ENCODE measurements at places on chromosomes 2 and 18.

- peak; percentile 72 for DNase-seq
These were observed 190.0 kb upstream of the SESTD1 start for GRCh38 chr2:179454443-179455171.

DNA sequence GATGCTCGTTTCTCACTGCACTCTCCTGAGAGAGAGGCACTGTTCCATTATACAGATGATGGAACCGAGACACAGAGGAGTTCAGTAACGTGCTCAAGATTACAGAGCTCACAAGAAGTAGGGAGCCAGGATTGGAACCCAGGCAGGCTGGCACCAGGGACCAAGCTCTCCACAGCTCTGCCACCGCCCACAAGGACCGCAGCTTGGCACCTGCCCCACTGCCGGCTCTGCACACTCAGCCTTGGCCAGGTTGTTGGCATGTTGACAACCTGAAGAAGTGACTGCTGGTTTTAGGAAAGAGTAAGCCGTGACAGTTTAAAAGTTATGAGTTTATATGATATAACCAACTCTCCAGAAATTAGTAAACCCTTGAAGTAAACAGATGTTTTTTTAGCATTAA, 48.0 kb upstream of the ITM2C start:
- DNase-seq = no peak

- DNase-seq = no peak
These were observed 183.5 kb downstream of the SEPTIN10 start for GRCh38 chr2:109430329-109430636.

- DNase-seq = no peak
These were observed 317.2 kb upstream of the CDH2 start for GRCh38 chr18:28494151-28494550.

- no peak for DNase-seq
These were observed 26.3 kb downstream of the LIPG start for GRCh38 chr18:49588171-49588570.

- DNase-seq = no peak
These were observed 57.0 kb upstream of the SCN1A start for GRCh38 chr2:166184789-166185188.

- DNase-seq = no peak
These were observed 44.2 kb upstream of the AQP4 start for GRCh38 chr18:26909599-26910290.

- DNase-seq = no peak
These were observed 20.5 kb downstream of the ONECUT2 start for GRCh38 chr18:57455576-57456129.

DNA sequence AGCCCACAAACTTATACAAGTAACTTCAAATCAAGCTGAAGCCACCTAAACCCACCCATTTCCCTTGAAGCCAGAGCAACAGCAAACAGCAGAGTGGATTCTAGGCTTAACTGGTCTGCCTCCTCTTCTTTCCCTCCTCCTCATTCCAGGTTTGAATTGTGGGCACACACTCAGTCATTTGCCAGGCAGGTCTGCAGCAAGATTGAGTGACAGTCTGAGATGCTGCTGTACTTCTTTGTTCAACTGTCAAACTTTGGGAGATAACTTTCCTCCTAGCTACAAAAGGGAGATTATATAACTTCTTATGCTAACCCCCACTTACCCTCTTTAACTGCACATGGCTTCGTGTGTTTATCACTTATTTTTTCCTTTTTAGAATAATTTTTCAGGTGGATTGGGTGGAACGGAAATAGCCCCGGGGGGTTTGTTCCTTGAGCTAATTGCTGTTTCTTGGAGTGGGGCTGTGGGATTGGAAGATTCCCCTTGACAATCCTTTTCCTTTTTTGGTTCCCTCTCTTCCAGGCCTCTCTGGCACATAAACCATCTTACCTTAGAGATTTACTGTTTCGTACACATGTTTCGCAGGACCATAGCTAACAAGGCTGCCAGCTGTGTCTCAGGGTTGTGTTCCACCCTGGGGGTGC, 55.0 kb downstream of the RNF144A start:
- no peak for DNase-seq

- DNase-seq = no peak
These were observed 6.6 kb upstream of the STEAP3 start for GRCh38 chr2:119216994-119217393.

DNA sequence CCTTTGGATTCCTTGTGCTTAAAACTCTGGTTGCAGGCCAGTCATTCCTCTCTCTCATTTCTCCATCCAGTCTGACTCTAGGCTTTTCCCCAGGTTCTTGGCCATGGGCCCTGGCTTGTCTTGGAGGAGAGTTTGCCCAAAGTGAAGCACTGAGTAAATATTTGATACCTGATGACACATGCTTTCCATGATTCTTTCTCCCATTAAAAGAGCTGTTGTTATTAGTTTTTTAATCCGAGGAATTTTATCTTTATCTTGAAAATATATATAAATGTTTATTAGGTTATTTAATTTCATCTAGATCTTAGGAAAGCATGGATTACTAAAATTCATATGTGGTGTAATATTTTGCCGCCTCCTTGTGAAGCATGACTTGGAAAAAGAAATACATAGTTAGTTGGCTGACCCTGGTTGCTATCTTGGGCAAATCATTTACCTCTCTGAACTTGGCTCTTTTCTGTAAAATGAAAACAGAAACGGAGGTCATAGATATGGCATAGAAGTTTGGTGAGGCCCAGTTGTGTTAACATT, 650.1 kb downstream of the SLC4A3 start:
- DNase-seq = peak; percentile 75

DNA sequence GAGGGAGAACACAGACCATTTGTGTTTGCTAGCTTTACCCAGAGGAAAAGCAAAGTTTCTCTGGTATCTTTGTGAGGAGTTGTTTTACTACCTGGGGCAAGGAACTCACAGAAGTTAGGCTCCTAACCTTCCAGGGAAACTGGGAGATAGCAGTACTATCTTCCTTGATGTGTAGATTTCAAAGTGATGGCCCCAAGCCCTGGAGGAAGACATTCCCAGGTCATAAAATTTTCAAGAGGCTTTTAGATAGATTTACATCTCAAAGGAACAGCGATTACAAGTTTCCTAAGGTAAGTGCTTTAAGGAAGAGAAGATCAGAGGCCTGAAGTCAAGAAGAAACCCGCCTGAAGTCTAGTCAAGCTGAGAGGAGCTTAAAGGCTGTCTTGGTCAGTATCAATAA, 1187.8 kb upstream of the TMEFF2 start:
- no peak for DNase-seq

- DNase-seq = peak; percentile 5
These were observed 62.1 kb downstream of the SCN3A start for GRCh38 chr2:165141601-165142354.

DNA sequence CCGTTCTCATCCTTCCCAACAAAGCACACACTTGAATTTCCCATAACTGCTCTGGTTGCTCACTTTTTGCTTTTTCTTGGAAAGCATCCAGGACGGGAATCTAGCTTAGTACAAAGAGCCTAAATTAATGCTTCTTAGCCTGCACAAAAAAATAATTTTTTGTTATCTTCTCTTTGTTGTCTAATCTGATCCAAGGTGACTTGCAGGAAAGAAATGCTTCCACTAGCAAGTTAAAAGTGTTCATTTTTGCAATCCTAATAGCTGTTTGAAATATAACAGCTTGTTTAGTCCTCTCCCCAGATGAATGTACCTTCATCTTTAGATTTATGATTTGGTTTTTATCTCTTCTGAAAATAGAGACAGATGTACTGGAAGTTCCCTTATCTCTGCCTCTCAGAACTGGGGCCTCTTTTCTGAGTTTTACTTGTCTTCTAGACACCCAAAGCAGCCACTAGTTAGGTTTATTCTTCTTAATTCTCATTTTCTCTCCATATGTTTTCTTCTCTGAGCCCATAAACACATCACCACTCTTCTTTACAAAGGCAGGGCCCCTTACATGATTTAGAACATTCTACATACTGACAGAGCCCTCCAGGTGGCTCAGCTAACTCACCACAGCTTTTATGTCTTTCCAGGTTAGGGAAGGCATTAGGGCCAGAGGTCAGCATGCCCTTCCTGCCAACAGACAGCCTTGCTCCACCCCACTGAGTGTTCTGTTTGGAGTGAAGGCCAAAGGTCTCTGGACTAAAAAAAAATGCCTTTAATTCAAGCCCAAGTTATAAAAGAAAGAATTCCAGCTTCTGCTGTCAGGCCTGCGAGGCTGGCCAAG, 74.7 kb upstream of the MAP4K3 start:
- DNase-seq = no peak

GRCh38 chr18:9731380-9731779, 23.3 kb downstream of the RAB31 start:
- DNase-seq = no peak

DNA sequence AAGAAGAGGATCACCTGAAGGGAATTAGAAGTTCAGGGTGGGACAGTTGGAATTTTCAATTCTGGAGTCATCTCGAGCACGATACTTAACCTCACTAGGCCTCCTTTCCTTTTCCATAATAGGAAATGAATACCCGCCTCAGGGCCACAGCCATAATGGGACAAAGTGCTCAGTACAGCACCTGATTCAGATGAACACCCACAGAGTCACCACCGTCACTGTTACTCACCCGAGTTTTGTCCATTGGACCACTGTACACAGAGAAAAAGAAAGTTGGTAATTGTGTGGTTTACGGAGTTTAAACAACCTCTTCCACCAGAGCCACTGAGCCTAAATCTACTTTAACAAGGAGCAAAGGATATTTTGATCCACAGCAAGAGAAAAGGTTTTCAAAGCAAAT, 122.0 kb upstream of the NDUFV2 start:
- no peak for DNase-seq

- DNase-seq = no peak
These were observed 7.5 kb downstream of the LGALSL start for GRCh38 chr2:64461271-64462058.

All from astrocyte of the cerebellum (primary cell).